ENCODE measurements at places on chromosomes 1 and 21.
A peak's percentile ranks its signal among the peaks of the same experiment; 100 is the strongest.

GRCh38 chr1:42117214-42117613 is 36.0 kb upstream of the GUCA2B start:
- H3K36me3 ChIP-seq = no peaks in the 10 kb centered on the region
- H3K4me1 ChIP-seq = no peaks in the 10 kb centered on the region
- no peak for DNase-seq
- no peaks in the 10 kb centered on the region for H3K27me3 ChIP-seq

- no peaks in the 10 kb centered on the region for H3K36me3 ChIP-seq
- H3K4me1 ChIP-seq = peaks cover 9% of the 10 kb centered on the region
- H3K4me3 ChIP-seq = no peak overlapping the region
- H3K27me3 ChIP-seq = no peaks in the 10 kb centered on the region
- H3K27ac ChIP-seq = no peak overlapping the region
These were observed 23.0 kb downstream of the KNCN start for GRCh38 chr1:46528297-46528955.

- peaks cover 24% of the 10 kb centered on the region for H3K4me1 ChIP-seq
- no peaks in the 10 kb centered on the region for H3K36me3 ChIP-seq
- peaks cover 6% of the 10 kb centered on the region for H3K27me3 ChIP-seq
- no peak for DNase-seq
These were observed at the start of gene PLEKHN1 for GRCh38 chr1:966135-966703. PLEKHN1 (plus strand) TSS chr1:966482; CDS start chr1:966532, 50 bp downstream.

- no peak overlapping the region for H3K4me3 ChIP-seq
- DNase-seq = no peak
- H3K27me3 ChIP-seq = no peaks in the 10 kb centered on the region
These were observed 148.7 kb downstream of the PLA2G4A start for GRCh38 chr1:186977266-186977957.

DNA sequence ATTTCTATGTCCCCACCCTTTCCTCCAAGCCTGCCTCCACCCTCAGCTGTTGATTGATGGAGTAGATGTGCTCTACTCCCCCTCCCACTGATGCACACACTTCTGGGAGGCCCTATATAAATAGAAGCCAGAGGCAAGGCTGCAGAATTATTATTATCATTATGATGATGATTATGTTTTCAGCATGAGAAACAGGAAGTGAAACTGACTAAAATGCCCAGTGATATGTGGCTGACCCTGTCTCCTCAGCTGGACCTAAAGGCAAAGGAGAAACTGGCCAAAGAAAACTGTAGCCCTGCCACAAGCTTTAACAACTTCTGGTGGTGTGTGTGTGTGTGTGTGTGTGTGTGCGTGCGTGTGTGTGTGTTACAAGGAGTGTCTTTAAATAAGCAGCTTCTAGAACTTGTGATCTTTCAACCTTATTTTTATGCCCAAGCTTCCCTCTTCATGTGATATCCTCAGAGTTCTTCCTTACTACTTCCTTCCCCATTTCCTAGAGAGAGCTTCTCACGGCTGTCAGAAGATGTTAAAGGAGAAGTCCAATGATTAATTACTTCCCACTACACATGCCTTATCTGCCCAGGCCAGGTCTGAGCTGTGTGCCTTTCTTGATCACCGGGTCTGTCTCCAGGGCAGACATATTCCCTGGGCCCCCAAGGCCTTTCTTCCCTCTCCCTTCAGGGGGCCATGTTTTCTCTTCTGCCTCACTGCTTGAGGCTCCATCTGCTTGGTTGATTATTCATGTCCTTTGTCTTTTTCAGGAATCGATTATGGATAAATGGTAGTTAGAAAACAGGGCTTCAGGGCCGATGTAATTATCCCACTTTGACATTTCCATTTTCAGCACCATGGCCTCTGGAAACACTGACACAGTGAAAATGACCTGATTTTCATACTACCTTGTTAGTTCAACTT is 11.6 kb upstream of the MAPKAPK2 start:
- H3K36me3 ChIP-seq = no peaks in the 10 kb centered on the region
- no peaks in the 10 kb centered on the region for H3K27me3 ChIP-seq
- H3K4me3 ChIP-seq = no peak overlapping the region

- H3K27me3 ChIP-seq = no peaks in the 10 kb centered on the region
- H3K36me3 ChIP-seq = no peaks in the 10 kb centered on the region
- no peak for DNase-seq
These were observed 17.6 kb downstream of the RGS1 start for GRCh38 chr1:192592981-192593708.

- DNase-seq = no peak
- H3K4me3 ChIP-seq = no peak overlapping the region
- H3K27me3 ChIP-seq = no peaks in the 10 kb centered on the region
- H3K27ac ChIP-seq = no peak overlapping the region
- no peaks in the 10 kb centered on the region for H3K4me1 ChIP-seq
These were observed 17.5 kb upstream of the VSIG8 start for GRCh38 chr1:159879977-159880376.

DNA sequence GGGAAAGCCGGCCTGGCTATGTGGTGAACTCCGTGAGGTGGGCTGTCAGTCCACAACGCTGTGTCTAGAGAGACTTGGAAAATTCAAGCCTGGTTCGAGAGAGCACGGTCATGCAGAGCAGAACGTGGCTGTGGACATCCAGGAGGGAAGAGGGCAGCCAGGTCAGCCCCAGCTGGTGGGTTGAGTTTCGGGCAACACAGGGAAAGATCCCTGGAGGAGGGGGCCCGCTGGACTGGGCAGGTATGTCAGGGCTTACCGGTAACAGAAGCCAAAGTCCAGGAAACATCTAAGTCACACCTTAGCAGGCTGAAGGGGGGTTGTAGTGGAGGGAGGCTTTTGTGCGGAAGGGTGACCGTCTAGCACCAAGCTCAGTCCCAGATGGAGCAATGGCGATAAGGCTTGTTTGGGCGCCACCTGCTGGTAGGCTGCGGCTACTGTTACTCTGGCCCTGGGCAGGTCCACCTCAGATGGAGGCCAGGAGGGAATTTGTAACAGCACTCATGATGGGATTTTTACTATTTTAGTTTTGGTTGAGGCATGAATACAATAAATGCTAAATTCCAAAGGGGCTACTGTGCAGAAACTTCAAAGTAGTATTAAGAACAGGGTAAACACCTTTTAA is 143.3 kb upstream of the ZNF644 start:
- H3K27me3 ChIP-seq = no peaks in the 10 kb centered on the region
- H3K4me3 ChIP-seq = no peak overlapping the region
- DNase-seq = peak; percentile 77
- H3K27ac ChIP-seq = no peak overlapping the region
- no peaks in the 10 kb centered on the region for H3K36me3 ChIP-seq
- H3K4me1 ChIP-seq = no peaks in the 10 kb centered on the region

DNA sequence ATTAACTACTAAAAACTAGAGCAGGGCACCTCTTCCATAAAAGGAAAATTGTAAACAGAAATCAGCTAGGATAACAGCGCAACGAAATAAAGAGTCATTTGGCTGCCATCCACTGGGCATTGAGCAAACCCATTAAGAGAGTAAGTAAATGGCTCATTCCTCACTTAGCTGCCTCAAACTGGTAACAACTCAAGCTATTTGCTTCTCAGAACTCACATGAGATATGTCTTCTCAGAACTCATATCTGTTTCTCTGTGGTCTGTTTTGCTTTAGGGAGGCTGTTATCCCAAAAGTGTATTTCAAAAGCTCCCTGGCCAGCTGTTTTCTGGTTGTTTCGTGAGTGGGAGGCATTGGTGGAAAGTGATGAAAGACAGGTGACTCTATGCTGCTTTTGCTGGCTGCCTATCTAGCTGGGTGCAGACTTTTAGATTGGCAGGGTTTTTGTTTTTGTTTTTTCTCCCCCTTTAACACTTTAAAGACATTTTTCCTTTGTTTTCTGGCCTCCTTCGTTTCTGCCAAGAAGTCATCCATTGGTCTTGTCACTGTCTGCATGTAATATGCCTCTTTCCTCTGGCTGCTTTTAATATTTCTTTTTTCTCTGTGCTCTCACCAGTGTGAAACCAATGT is 269.2 kb upstream of the RGS18 start:
- H3K27ac ChIP-seq = no peak overlapping the region
- no peak for DNase-seq
- no peaks in the 10 kb centered on the region for H3K36me3 ChIP-seq
- H3K4me1 ChIP-seq = no peaks in the 10 kb centered on the region

DNA sequence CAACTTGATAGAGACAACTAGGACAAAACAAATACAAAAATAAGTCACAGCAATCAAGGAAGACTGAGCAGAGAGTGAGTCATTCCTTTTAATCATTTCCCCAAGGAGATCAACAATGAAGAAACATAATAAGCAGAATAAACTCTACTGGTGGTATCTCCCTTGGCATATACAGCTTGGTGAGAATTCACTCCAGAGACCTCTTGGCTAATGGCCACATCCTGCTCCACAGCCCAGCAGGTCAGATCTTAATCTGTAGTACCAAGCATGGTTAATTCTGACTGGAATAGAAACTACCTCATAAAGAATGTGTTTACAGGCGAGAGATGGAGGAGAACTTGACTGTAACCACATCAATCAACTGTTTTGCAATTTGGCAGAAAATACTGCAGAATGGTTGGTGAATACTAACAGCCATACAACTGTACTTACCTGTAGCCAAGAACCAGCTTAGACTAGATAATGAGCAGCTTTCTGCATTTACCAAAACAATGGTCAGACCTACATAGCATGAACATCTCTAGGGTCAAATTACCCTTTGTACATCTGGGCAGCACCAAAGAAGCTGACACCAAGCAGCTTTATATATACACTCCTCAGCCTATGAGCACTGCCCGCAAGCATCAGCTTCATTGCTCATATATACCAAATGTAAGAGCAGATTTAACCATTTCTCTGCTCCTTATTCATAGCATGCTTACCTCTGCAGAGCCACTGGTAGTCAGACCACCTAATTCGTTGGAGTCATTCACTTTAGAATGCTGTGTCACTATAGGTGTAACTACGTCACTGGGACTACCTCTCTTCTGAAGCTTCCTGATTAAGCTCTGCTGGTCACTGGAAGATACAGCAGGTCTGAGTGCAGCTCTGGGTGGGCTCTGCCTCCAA is 51.0 kb downstream of the KIAA0319L start:
- H3K27me3 ChIP-seq = no peaks in the 10 kb centered on the region
- H3K27ac ChIP-seq = peak overlapping the region; percentile 31
- H3K36me3 ChIP-seq = no peaks in the 10 kb centered on the region
- H3K4me3 ChIP-seq = no peak overlapping the region

DNA sequence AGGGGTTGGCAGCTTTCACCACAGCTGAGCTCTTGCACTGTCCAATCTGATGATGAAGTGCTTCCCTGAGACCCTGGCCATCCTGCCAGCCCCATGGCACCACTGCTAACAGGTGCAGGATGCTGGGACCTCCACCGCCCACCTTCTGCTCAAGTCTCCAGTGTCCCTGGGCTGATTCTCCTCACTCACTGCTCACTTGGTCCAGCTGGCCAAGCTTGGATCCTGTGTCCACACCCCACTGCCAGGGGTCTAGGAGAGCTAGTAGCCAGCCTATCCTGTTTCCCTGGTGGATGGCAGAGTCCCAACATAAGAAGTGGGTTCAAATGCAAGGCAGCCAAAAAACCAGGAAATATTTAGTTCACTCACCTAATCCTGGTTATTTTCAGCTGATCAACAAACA is 217.2 kb upstream of the IRF2BP2 start:
- DNase-seq = no peak
- no peaks in the 10 kb centered on the region for H3K27me3 ChIP-seq
- H3K4me3 ChIP-seq = no peak overlapping the region
- peaks cover 6% of the 10 kb centered on the region for H3K4me1 ChIP-seq

DNA sequence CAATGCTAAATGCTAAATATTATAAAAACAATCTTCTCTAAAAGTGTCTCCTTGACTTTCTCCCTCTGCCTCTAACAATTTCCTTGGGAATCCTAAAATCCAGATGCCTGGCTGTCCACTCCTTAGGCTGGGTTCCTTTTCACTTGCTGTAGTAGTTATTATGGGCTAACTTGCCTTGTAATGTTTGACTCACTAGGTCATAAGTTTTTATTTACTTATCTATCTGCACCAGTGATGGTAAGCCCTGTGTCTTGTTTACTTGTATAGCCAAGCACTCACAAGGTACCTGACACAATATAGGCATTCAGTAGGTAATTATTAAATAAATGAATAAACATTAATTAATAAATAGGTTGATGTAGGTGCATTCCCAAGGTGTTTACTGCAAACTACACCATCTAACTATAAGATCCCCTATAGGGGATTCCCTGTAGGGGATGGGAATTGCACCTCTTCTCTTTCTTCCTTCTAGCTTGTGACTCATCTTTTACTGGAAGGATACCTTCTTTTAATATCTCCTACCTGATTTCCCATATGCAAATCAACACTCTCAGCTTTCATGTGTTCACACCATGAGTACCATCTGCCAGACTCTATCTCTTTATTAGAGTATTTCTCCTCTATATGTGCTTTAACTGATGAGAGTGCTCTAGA is 14.7 kb upstream of the CHIA start:
- H3K4me1 ChIP-seq = peaks cover 6% of the 10 kb centered on the region
- H3K4me3 ChIP-seq = no peak overlapping the region
- H3K36me3 ChIP-seq = no peaks in the 10 kb centered on the region
- DNase-seq = no peak
- H3K27me3 ChIP-seq = no peaks in the 10 kb centered on the region

GRCh38 chr21:28826021-28826420 is 166.7 kb downstream of the LTN1 start:
- H3K4me1 ChIP-seq = peaks cover 14% of the 10 kb centered on the region
- H3K4me3 ChIP-seq = no peak overlapping the region
- no peaks in the 10 kb centered on the region for H3K27me3 ChIP-seq
- no peak overlapping the region for H3K27ac ChIP-seq
- no peak for DNase-seq

DNA sequence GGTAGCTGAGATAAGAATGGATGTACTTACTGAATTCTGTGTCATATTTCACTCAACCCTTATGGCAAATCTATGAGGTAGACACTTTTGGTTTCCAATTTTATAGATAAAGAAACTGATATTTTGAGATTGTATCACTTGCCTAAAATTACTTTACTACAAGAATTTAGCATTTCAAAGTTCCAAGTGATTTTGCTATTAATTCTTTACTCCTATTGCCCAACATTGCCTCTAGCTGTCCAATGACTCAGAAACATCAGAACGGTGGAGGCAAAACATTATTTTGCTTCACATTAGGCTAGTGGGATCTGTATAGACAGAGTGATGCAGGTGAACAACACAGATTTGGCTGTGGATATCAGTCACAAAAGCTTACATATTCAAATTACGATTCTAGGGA is 747.2 kb upstream of the NEGR1 start:
- H3K4me3 ChIP-seq = no peak overlapping the region
- DNase-seq = no peak
- no peaks in the 10 kb centered on the region for H3K36me3 ChIP-seq
- no peak overlapping the region for H3K27ac ChIP-seq
- H3K27me3 ChIP-seq = no peaks in the 10 kb centered on the region
- no peaks in the 10 kb centered on the region for H3K4me1 ChIP-seq

- DNase-seq = no peak
- no peaks in the 10 kb centered on the region for H3K27me3 ChIP-seq
- peaks cover 40% of the 10 kb centered on the region for H3K4me1 ChIP-seq
- H3K4me3 ChIP-seq = no peak overlapping the region
- H3K27ac ChIP-seq = peak overlapping the region; percentile 53
These were observed 2.1 kb downstream of the ARMH1 start for GRCh38 chr1:44676484-44677200.

DNA sequence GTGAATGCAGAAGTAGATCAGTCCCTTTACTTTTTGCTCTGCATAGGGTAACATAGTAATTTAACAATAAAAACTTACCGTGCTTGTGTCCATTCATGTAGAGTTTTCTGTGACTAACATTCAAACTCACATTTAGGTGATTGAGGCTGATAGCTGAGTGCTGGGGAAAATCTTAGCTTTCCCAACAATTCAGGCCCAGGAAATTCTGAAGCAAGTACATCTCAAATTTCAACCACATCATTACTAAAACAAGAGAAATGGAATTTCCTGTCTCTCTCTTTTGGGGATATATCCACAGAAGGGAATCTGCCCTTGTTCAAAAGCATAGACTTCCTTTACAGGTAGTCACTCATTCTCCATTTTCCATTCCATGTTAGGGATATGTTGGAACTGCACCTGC is 33.1 kb upstream of the C1orf146 start:
- no peaks in the 10 kb centered on the region for H3K4me1 ChIP-seq
- no peak for DNase-seq
- H3K4me3 ChIP-seq = no peak overlapping the region
- no peak overlapping the region for H3K27ac ChIP-seq
- no peaks in the 10 kb centered on the region for H3K27me3 ChIP-seq

Data from body of pancreas (tissue), 4 donors.